Suppressor macrophage (primary cell): ENCODE measurements at places on chromosomes 7 and 10.

GRCh38 chr10:1253523-1254353 lies 197.6 kb downstream of the WDR37 start:
- no peak for DNase-seq

- DNase-seq, result no peak
These were observed 8.0 kb upstream of the FAM221A start for GRCh38 chr7:23672033-23672432.

DNA sequence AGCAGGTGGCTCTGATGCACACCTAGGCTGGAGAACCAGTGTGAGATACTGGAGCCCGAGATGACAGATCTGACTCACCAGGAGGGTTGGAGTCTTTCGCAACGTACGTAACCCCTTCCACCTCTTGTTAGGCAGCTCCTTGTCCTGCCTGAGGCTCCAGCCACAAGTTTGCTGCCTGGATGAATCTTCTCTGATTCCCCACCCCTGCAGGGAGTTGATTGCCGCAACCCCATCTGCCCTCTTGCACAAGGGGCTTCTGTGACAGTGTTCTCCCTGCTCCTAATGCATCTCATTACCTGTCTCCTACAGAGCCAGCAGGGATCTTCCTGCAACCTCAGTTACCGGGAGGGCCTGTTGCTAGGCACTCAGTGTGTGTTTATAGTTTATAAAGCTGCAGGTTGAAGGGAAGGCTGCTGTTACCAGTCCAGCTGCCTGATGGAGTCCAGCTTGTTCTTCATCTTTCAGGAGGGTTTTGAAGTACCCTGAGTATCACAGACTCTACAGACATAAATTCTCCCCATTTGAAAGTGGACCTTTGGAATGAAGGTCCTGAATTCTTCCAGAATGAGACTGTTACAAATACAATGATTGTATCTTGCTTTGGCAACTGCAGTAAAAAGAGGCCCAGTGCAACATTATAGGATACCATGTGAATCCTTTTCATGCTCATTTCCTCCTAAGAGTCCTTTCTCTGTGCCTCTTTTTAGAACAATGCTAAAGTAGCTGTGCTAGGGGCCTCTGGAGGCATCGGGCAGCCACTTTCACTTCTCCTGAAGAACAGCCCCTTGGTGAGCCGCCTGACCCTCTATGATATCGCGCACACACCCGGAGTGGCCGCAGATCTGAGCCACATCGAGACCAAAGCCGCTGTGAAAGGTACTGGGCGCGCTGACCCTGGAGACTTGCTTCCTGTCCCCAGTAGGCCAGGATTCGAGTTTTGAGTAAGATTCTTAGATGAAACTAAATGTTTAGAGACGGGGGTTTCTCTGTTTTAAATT lies 6.5 kb downstream of the MDH2 start:
- peak; percentile 11 for DNase-seq

- DNase-seq, result no peak
These were observed 68.7 kb downstream of the ARHGAP22 start for GRCh38 chr10:48536156-48536500.

- no peak for DNase-seq
These were observed 271.4 kb downstream of the TSPAN12 start for GRCh38 chr7:120586571-120586970.

- DNase-seq, result no peak
These were observed 480.3 kb downstream of the NXPH1 start for GRCh38 chr7:8913682-8914081.

DNA sequence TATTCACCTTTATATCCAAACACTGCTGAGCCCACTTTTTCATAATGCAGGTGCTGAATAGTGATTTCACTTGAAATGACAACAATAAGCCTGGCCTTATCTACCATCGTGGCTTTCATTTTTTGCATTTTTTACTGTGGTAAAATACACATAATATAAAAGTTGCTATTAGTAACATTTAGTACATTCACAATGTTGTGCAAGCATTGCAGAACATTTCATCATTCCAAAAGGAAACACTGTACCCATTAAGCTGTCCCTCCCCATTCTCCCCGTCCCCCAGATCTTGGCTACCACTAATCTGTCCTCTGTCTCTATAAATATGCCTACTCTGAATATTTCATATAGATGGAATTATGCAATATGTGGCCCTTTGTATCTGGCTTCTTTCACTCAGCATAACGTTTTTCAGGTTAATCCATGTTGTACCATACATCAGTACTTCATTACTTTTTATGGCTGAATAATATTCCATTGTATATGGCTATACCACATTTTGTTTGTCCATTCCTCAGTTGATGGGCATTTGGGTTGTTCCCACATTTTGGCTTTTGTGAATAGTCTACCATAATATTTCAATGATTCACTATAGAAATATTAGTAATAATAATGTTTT lies 68.5 kb upstream of the ARID5B start:
- DNase-seq, result no peak

- DNase-seq, result no peak
These were observed 441 bp upstream of the VENTX start for GRCh38 chr10:133237241-133237587.

DNA sequence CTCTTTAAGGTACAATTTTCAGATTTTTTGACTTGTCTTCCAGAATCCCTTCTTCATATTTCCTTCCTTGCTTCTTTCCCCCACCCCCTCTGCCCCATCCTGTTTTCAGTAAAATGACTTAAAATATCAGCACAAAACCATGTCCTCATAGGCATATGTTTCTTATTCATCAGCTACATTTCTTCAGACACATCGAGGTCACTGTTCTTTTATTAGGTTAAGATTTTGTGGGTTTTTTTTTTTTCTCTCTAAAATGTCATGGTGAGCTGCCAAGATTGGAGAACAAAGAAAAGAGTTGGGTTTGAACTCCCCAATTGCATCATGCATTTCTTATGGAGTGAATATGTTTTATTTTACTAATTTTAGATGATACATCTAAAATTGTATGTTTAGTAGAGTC lies 35.8 kb downstream of the LAMB4 start:
- DNase-seq, result peak; percentile 73

- DNase-seq, result no peak
These were observed 64.4 kb downstream of the KCND2 start for GRCh38 chr7:120337308-120337907.

DNA sequence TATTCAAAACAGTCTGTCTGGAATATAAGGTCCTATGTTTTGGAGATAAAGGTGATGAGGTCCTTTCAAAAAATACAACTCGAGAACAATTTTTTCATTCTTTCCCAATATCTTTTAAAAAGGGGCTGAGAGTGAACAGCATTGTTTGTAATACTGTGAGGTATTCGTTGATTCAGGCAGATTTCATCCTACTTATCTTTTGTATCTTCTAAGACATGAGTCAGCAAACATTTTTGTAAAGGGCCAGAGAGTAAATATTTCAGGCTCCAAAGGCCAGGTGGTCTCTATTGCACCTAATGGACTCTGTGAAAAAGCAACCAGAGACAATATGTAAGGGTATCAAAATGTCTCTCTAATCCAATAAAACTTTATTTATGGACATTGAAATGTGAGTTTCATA lies 8.1 kb upstream of the ANK3 start:
- no peak for DNase-seq

GRCh38 chr7:112080978-112081377 lies 125.2 kb downstream of the DOCK4 start:
- peak; percentile 89 for DNase-seq

DNA sequence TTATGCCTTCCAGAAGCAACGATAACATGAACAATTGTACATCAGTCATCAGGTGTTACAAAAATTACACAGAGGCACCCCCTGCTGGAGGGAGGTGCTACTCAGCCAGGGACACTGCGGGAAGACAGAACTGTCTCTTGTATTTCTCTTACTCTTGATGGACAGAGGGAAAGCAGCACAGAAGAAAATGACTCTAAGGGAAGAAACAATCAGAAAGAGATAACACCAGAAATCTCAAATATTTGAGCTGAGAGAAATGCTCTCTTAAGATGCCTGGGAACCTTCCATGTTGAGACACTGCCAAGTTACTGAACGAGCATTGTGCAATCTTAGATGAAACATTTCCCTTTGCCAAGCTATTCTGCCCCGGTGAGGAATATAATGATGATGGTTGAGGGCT lies 227.6 kb upstream of the NPSR1 start:
- DNase-seq, result no peak

DNA sequence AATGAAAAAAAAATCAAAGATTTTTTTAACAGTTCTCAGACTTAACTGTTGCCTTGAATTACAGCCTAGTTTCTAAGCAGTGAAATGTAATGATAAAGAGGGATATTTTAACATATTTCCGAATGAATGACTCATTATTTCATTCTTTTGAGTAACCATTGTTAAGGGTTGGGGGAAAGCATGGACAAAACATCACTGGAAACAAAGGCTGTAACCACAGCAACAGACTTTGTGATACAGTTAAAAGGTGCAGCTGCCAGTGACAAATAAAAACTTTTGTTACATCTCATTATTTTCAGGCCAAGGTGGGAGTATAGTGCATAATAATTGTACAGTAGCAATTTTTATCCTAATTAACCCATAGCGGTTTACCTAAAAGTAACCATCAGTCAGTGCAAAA lies 172.6 kb downstream of the LRRTM3 start:
- DNase-seq, result no peak

DNA sequence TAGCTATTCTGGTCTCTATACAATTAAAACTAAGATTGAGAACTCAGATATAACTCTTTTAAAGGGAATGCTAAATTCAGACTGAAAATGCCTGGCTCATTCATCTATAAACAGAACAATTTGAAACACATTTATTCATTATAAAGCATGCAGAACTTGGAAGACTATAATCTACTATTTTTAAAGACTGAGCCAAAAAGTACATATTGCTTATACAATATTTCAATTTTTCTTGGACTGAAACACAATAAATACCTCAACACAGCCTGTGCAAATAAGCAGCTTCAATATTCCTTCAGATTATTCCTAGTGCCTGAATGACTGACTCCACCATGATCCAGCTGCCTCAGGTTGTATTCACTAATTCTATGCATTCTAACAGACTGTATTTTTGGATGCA lies 15.5 kb upstream of the PHYH start:
- DNase-seq, result no peak

GRCh38 chr10:19451937-19452336 lies 364.3 kb upstream of the PLXDC2 start:
- no peak for DNase-seq

DNA sequence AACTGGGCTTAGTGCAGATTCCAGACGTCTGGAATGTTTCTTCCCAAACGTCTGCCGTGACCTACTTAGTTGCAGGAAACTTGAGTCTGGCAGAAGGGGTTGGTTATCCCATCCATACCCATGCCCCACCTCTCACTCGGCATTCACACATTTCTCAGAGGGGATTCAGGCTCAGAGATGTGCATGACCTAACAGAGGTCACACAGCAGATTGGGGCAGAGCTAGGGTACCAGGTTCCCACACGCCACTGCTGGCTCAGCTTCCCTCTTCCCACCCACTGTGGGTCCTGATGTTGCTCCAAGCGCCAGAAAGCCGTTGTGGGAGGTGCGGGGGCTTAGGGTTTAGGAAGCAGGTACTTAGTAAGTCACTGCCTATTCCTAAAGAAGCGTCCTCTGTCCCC lies 3.0 kb downstream of the UCMA start:
- no peak for DNase-seq

- DNase-seq, result no peak
These were observed 97.4 kb upstream of the LRGUK start for GRCh38 chr7:134029743-134030142.

- DNase-seq, result no peak
These were observed 68.6 kb downstream of the CELF2 start for GRCh38 chr10:11086177-11086840.

GRCh38 chr7:33873518-33873917 lies 31.8 kb upstream of the BMPER start:
- DNase-seq, result no peak

DNA sequence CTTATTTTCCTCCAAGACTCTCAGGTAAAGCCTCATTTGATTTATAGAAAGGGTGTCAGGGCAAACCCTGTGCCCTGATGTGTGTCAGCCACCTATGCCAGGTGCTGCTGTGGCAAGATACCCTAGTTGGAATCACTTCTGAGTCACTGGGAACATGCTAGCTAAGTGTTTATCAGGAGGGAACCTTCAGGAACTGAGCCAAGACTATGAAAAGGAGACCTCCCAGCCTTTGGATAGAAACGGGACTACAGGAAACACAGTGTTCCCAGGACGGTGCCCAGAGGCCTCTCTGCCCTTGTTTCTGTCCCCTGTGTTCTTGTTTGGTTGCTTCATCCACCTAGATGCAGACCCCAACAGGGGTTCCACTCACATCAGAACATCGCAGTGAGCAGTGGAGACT lies 28.5 kb downstream of the CNNM1 start:
- DNase-seq, result no peak

DNA sequence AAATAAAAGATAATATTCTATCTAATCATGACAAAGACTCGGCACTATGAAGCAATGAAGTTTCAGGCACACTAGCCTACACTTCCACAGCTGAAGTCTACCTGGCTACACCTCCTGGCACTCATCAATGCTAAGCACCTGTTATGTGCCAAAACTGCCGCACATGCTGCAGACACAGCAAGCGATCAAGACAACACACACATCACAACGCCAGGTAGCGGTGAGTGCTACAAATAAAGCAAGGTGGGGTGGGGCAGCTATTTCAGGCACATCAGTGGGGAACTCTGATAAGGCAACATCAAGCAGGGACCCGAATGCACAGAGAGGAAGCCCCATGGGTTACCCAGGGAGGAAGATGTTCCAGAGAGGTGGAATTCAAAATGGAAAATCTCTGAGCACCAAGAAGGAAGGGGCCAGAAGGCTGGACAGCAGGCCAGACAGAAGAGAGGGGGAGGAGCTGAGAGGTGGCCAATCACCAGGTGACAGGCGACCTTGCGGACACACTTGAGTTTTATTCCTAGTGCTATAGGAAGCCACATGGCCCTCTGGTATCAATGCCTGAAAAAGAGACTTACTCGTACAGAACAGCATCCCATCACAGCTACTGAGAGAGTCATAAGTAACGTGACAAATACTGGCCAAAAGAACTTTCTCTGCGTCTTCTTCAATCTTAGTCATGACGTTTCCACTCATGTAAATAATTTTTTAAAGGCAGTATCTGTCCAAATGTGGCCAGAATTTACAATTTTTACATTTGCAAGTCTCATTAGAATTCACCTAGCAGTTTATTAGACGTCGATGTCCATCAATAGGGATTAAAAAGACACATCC lies 8.0 kb downstream of the PSAP start:
- DNase-seq, result no peak
